A549 treated with AZD2906 at 1 μM for 4 hours (cell line): ENCODE measurements at places on chromosomes 6 and 20. TPM values are rescaled to one million over a fixed set of nuclear protein-coding genes. Genes with fewer than 3 reads are reported as not detected.

The OR10C1 gene
- not detected in 5 replicates for total RNA-seq

The MTFR2 gene
- total RNA-seq: 11.2 to 12.0 TPM (median 11.6 TPM) in 5 replicates

The IDH3B gene
- 128 to 135 TPM (median 132 TPM) in 5 replicates for total RNA-seq

The BTN1A1 gene
- not detected in 5 replicates for total RNA-seq

The LGSN gene
- 2.2 to 2.4 TPM (median 2.3 TPM) in 5 replicates for total RNA-seq

The UNC5CL gene
- 0.34 to 0.78 TPM (median 0.62 TPM) in 5 replicates for total RNA-seq

The MYBL2 gene
- 77.2 to 82.4 TPM (median 77.9 TPM) in 5 replicates for total RNA-seq

The PSMB1 gene
- 240 to 247 TPM (median 242 TPM) in 5 replicates for total RNA-seq

The ID1 gene
- 331 to 548 TPM (median 489 TPM) in 5 replicates for total RNA-seq

The RFX6 gene
- not detected in 5 replicates for total RNA-seq

The MUC22 gene
- total RNA-seq: 0.01 to 0.03 TPM (median 0.02 TPM) in 5 replicates

The C6orf58 gene
- 0.07 to 0.18 TPM (median 0.13 TPM) in 5 replicates for total RNA-seq

The MARCKS gene
- total RNA-seq: 11.1 to 16.6 TPM (median 16.4 TPM) in 5 replicates

The EFCAB8 gene
- 0.01 TPM in 1 of 5 replicates, not detected in the others for total RNA-seq

The WFDC12 gene
- not detected in 5 replicates for total RNA-seq

The C6orf136 gene
- total RNA-seq: 10.9 to 13.6 TPM (median 13.2 TPM) in 5 replicates

The LCA5 gene
- 0.32 to 0.93 TPM (median 0.52 TPM) in 5 replicates for total RNA-seq

The ZKSCAN8 gene
- 3.2 to 5.5 TPM (median 4.8 TPM) in 5 replicates for total RNA-seq

The ZBTB22 gene
- 2.6 to 3.7 TPM (median 3.2 TPM) in 5 replicates for total RNA-seq

The ZNF165 gene
- 0.74 to 0.99 TPM (median 0.85 TPM) in 5 replicates for total RNA-seq

The C6orf52 gene
- total RNA-seq: 1.1 to 2.4 TPM (median 1.9 TPM) in 5 replicates

The THBD gene
- 119 to 156 TPM (median 134 TPM) in 5 replicates for total RNA-seq

The RNF114 gene
- total RNA-seq: 53.7 to 61.6 TPM (median 58.4 TPM) in 5 replicates

The ARMH2 gene
- total RNA-seq: not detected in 5 replicates

The ADGRB3 gene
- total RNA-seq: not detected in 5 replicates

The GTSF1L gene
- total RNA-seq: not detected in 5 replicates

The CLDN20 gene
- not detected in 5 replicates for total RNA-seq
